COR-L47 (cell line): ENCODE measurements at places on chromosomes 12 and 14.
A peak's percentile ranks its signal among the peaks of the same experiment; 100 is the strongest.

GRCh38 chr12:77120156-77121085 lies 55.1 kb upstream of the E2F7 start:
- DNase-seq, result peak; percentile 2

GRCh38 chr14:71705460-71705859 lies 226.8 kb upstream of the RGS6 start:
- no peak for DNase-seq

GRCh38 chr14:68377459-68377858 lies 415.4 kb downstream of the ZFP36L1 start:
- DNase-seq, result no peak

DNA sequence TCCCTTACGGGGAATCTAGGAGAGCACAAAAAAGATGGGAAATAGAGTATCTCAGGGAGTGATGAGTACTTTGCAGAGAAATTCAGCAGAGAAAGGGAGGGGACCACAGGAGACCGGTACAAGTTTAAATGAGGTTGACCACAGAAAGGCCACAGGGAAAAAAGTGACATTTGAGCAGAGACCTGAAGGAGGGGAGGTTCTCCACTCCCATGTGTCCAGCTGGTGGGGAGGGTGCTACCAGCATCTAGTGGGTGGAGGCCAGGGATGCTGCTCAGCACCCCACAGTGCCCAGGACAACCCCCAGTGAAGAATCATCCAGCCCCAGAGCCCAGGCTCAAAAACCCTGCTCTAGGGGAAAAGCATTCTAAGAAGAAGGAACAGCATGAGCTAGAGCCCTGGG lies 34.6 kb downstream of the TESC start:
- DNase-seq, result no peak

DNA sequence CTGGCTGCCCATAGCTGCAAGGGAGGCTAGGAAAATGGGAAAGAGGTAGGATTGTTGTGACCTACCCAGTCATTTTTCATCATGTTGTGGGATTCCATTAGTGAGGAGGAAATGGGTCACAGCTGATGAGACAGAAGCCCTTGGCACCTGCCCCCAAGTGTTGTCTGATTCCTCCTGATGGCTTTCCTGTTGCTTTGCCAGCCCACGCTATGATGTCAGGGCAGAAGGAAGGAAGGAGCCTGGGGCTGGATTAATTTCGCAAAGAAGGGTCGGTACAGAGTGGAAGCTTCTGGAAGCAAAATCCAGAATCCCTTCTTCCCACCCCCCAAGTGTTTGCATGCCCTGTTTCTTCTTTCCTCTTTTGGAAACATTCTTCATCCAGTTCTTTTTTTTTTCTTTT lies 8.7 kb downstream of the OTUB2 start:
- no peak for DNase-seq

GRCh38 chr12:122866379-122866778 lies 29.5 kb downstream of the VPS37B start:
- no peak for DNase-seq

DNA sequence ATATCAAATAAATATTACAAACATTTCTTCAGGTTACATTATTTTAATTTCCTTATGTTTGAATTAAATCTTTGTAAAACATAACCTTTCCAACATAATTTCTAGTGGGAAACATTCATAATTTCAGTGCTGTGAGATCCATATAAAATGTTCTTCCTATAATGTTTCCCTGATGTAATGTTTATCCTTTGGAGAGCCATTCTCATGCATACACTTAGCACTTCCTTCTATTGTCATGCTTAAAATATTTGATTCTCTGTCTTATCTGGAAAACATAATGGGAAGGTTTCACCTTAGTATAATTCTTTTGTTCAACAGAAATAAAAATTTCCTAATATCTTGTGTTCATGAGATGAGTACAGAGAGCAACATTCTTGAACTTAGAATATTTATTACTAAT lies 472.5 kb downstream of the ADAMTS20 start:
- no peak for DNase-seq

GRCh38 chr14:24317141-24317928 lies 6.0 kb downstream of the LTB4R start:
- DNase-seq, result no peak

DNA sequence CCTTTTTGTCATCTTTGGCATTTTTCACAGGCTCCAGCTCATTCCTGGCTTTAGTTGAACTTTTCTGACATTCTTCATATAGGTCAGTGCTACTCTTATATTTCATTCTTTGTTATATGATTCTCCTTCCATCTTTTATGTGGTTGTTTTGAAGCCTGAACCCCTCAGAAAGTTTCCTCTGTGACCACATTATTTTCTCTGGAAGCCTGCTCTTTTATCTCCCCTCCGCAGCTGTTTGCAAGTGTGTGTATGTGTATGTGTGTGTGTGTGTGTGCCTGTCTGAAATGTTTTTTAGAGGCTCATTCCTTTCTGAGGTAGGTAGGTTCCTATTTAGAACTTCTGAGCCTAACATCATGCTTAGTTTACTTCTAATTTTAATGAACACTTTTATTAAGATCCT lies 47.6 kb downstream of the ANO4 start:
- no peak for DNase-seq
